ENCODE measurements at places on chromosomes 11 and 22. TPM values are rescaled to one million over a fixed set of nuclear protein-coding genes. Genes with fewer than 3 reads are reported as not detected.

DNA sequence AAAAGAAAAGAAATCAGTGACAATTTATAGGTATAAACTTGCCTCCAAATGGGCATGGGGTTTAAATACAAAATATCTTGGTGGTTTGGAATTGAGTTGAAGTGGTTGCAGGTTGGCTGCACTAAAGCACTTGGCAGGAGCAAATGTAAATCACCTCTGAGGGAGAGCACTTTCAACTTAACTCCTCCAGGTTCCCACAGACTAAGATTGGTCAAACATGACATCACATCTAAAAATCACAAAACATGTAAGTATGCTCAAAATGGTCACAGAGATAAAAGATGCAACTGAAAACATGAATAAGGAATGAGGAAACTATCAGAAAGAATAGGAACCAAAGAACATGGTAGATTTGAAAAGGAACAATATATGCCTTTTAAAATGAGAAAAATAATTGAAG lies 12.3 kb upstream of the SHANK3 start:
- no peak for DNase-seq

DNA sequence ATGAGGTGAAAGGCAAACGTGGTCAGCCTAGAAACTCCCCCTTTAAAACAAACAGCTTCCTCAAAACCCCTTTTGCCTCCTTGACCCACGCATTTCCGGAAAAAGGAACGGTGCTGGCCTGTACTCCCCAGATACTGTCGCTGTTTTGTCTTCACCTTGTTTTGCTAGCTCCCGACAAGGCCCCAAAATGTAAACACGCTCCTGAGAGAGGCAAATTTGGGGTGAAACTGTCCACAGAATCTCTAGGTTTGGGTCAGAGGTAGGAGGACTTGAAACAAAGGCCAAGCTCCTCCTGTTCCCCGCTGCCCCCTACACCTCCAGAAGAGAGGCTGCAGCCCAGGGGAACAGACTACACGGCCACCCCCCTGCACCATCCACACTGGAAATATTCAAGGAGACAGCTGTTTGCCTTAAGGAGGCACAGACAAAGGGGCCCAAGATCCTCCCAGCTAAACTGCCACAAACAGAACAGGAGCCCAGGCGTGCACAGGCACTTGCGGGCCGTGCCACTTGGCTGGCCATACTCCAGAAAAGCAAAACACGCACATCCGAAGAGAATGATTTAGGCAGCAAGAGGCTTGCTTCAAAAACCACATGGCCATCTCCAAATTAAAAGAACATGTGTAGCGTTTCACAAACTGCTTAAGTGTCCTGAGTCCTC lies 160.5 kb upstream of the GRK3 start:
- no peak for DNase-seq

DNA sequence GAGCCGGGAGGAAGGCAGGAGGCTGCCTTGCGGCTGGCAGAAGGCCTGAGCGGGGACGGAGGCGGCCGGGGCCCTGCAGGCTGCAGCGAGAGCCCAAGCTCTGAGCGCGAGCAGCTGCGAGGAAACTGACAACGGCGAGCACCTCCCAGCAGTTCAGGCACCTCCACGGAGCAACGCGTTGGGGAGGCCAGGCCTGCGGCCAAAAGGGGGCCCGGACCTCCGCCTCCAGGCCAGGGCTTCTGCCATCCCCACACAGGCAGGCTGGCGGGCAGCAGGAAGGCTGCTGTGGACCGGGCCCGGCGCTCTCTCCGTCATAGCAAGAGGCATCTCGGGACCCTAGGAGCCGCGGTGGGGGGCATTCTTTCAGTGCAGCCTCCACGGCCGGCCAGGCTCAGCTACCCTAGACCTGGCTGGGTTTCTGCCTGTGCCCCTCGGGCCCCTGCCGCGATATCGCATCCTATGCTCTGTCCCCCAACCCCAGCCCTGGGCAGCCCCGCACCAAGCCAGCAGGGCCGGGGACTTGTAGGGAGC lies 22.9 kb upstream of the SLC22A12 start:
- no peak for DNase-seq

DNA sequence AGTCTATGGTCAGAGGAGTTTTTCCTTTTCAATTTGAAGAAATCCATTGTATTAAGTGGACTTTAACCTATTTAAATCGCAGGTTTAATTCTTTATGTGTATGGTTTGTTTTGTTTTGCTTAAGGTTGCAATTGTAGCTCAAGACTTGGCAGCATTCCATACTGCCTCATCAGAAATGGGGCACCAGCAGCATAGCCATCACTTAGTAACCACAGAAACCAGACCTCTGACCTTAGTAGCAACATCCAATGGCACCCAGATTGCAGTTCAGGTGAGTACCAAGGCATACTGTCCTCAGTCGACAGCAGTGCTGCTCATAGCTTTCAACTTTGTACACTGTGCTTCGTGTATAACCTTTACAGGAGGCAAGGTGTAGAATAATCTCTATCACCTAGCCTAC lies 48.4 kb upstream of the WEE1 start:
- DNase-seq = no peak

DNA sequence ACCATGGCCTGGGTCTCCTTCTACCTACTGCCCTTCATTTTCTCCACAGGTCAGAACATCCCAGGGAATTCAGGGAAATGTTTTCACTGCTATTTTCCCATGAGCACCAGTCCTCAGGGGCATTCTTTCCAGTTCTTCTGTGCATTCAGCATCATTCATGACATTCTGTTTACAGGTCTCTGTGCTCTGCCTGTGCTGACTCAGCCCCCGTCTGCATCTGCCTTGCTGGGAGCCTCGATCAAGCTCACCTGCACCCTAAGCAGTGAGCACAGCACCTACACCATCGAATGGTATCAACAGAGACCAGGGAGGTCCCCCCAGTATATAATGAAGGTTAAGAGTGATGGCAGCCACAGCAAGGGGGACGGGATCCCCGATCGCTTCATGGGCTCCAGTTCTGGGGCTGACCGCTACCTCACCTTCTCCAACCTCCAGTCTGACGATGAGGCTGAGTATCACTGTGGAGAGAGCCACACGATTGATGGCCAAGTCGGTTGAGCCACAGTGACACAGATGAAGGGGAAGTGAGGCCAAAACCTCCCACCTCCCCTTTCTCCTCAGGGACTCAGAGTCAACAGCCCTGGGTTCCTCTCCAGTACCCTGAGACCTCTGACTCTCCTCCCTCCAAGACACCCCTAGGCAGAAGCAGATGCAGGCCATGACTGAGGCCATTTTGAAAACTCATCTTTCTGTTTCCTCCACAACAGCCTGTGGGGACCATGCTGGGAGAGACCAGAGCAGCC lies 15.9 kb upstream of the IGLL5 start:
- no peak for DNase-seq

GRCh38 chr11:125069008-125069407 lies 5.9 kb downstream of the SLC37A2 start:
- DNase-seq = no peak

GRCh38 chr11:130872513-130872912 lies 43.8 kb downstream of the SNX19 start:
- DNase-seq = no peak

GRCh38 chr11:117849781-117850414 lies 25.4 kb upstream of the FXYD2 start:
- no peak for DNase-seq

GRCh38 chr22:39152024-39152510 lies 413 bp downstream of the CBX7 start:
- no peak for DNase-seq

- peak; percentile 55 for DNase-seq
Measured at GRCh38 chr22:38949889-38950405, 7.5 kb upstream of the APOBEC3A start.

- no peak for DNase-seq
Measured at GRCh38 chr22:33865248-33865647, 55.0 kb downstream of the LARGE1 start.

DNA sequence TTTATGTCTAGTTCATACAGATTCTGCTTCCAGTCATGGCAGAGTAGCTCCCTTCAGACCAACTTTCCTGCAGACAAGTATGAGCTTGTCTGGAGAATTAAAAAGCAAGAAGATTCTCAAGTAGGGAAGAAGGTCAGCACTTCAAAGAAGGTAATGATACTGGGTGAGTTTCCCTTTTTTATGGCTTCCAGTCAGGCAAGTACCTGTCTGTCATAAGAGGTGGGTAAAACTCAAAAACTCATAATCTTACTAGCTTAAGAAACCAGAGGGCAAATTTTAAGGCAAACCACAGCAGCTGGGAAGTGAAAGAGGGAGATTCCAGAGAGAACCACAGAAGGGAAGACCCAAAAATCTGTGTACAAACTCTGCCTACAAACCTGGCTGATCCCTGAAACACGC lies 54.2 kb downstream of the DENND5A start:
- DNase-seq = no peak

DNA sequence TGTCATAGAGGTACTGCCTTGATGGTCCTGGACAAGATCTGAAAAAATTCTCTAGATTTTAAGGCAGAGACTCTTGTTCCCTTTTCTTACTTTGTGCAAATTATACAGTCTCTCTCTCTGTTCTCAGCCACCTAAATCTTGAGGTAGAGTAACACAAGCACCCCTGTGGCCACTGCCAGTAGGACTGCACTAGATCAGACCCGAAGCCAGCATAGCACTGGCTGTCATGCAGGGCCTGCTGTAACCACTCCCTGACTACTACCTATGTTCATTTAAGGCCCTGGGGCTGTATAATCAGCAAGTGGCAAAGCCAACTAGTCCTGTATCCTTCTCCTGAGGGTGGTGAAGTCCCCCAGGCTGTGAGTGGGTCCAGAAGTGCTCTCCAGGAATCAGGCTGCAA lies 11.8 kb upstream of the SLC22A24 start:
- no peak for DNase-seq

DNA sequence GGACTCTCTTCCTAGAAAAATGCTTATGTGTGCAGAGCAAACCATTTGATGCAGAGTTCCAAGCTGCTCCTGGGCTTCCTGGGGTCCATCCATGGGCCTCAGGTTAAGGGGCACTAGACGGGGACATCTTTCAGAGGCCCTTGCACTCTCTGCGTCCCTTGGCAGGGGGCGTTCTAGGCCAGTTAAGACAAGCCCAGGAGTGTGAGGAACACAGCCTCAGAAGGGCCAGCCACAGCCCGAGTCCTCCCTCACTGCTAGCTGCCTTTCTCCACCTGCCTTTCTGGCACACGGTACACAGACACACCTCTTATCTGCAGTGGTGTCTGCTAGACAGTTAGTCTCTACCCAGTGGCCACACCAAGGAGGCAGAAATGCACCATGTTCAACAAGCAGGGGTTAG lies 18.0 kb upstream of the BID start:
- DNase-seq = no peak

GRCh38 chr11:57155838-57156607 lies 25.7 kb upstream of the LRRC55 start:
- no peak for DNase-seq

- no peak for DNase-seq
Measured at GRCh38 chr11:113773092-113773415, 438 bp downstream of the ZW10 start.

- DNase-seq = no peak
Measured at GRCh38 chr11:34262531-34263081, 95.2 kb downstream of the ABTB2 start.

DNA sequence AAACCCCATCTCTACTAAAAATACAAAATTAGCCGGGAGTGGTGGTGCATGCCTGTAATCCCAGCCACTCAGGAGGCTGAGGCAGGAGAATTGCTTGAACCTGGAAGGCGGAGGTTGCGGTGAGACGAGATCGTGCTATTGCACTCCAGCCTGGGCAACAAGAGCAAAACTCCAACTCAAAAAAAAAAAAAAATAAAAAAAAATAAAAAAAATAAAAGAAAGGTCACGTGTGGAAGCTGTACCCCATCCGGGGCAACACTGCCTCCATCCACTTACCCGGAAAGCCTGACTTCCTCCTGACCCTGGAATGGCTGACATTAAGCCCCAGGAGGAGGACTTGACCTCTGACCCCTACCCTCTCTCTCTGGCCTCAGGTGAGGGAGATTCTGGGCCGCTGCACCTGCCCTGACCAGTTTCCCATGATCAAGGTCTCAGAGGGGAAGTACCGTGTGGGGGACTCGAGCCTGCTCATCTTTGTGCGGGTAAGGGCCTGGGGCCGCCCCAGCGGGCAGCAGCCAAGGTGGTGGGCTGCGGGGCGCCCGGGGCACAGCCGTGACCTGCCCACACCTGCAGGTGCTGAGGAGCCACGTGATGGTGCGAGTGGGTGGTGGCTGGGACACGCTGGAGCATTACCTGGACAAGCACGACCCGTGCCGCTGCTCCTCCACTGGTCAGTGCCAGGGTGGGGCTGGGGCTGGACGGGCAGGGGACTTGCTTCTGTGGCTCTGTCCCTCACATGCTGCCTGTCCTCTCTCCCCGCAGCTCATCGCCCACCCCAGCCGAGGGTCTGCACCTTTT lies 3.8 kb downstream of the GAS2L1 start:
- no peak for DNase-seq

DNA sequence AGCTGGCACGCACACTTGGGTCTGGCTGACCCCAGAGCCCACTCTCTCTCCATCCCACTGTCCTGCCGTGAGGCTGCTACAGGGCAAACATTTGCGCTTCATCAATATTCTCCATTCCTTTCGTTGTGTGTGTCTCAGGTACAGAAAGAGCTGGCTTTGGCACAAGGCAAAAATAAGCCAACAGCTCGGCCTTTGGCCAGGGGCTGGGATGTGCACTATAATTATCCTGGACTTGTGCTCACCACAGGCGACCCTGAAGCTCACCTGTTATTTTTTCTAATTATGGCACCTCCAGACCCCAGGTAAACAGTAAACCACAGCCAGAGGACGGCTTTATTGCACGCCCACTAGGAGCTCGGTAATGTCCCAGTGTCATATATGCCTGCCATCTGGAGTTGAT lies 10.9 kb downstream of the ZMAT5 start:
- no peak for DNase-seq

DNA sequence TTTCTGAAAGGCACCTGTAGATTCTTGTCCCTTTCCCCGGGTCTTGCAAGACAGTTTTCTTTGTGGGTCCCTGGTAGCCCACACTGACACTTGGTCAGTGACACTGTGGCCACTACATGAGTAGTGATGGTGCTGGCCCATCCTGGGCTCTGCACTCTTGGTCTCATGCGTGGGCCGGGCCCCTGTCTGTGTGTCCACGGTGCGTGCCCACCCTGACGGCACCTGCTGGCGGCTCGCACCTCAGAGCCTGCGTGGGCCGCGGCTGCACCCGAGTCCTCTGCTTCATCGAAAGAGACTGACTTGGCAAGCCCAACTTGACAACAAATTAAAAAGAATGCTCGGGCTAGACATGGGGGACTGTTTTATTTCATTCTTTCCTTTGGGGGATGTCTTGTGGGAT lies 37.5 kb downstream of the ADAMTS15 start:
- no peak for DNase-seq

GRCh38 chr22:32789797-32790620 lies 11.5 kb upstream of the TIMP3 start:
- no peak for DNase-seq

The KCNQ1OT1 gene
- total RNA-seq = 1.1 TPM

The NOX4 gene
- total RNA-seq = not detected

The MYOD1 gene
- total RNA-seq = not detected

The GP1BB gene
- not detected for total RNA-seq

The DCDC1 gene
- total RNA-seq = not detected

The HEPHL1 gene
- total RNA-seq = not detected

The MRGPRX3 gene
- total RNA-seq = not detected

The OR8G5 gene
- not detected for total RNA-seq

The ROBO4 gene
- total RNA-seq = not detected

The TH gene
- total RNA-seq = not detected

The MIAT gene
- 6.0 TPM for total RNA-seq

The CREB3L1 gene
- not detected for total RNA-seq

The SLN gene
- total RNA-seq = not detected

The ANO3 gene
- not detected for total RNA-seq

The GGTLC2 gene
- not detected for total RNA-seq

The TMEM45B gene
- not detected for total RNA-seq

Measured in natural killer cell treated with Interleukin-12 subunit alpha and Interleukin-12 subunit beta and Interleukin-15 and Interleukin-18, amount 100 ng/mL, for 72 hours (primary cell).